ENCODE measurements at places on chromosomes 3 and 15. TPM values are rescaled to one million over a fixed set of nuclear protein-coding genes. Genes with fewer than 3 reads are reported as not detected.

GRCh38 chr3:170848292-170848917 is 21.6 kb downstream of the RPL22L1 start:
- H3K36me3 ChIP-seq = no peaks in the 10 kb centered on the region
- no peaks in the 10 kb centered on the region for H3K27me3 ChIP-seq
- H3K4me1 ChIP-seq = no peaks in the 10 kb centered on the region
- H3K4me3 ChIP-seq = no peak overlapping the region

DNA sequence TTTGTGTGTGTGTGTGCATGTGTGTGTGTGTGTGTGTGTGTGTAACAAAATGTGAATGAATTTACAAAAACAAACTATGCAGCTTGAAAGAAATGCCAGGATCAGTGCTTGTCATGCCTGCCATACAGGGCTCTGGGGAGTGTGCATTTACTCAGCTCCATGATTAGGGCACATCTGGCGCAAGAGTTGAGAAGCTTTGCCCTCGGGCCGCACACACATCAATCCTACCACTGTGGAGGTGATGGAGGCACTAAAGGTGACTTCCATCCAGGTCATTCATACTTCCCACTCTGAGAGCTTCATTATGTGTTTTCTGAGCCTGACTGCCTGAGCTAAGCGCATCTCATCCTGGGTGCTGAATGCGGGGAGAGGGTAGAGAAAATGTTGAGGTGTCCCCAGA is 72.0 kb upstream of the ZBED2 start:
- H3K36me3 ChIP-seq = no peaks in the 10 kb centered on the region
- peaks cover 3% of the 10 kb centered on the region for H3K4me1 ChIP-seq
- no peak overlapping the region for H3K27ac ChIP-seq
- no peak for DNase-seq
- no peaks in the 10 kb centered on the region for H3K27me3 ChIP-seq

The ST8SIA2 gene
- polyA plus RNA-seq = not detected

- no peaks in the 10 kb centered on the region for H3K4me1 ChIP-seq
- no peak overlapping the region for H3K27ac ChIP-seq
- DNase-seq = no peak
- H3K4me3 ChIP-seq = no peak overlapping the region
Observed at GRCh38 chr3:14236902-14237301, 58.3 kb downstream of the LSM3 start.

The SIDT1 gene
- 1.4 TPM for polyA plus RNA-seq

The NTRK3 gene
- polyA plus RNA-seq = not detected

DNA sequence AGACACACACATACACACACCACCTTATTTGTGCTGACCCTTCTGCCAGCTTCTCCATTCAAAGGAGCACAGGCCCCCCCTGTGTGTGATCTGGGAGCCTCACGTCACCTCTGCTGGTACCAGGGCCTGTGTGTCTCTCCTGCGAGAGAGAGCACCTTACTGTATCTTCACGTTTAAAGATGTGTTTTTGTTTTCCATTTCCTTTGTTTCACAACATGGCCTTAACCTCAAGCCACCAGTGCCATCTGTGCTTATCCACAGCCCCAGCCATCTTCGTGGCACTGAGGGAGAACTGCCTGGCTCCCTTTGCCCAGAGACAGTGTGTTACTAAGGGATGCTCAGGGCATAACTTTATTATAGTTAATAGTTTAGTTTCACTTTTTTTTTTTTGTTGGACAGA is 52.3 kb downstream of the ABHD2 start:
- peaks cover 77% of the 10 kb centered on the region for H3K4me1 ChIP-seq
- DNase-seq = no peak
- H3K36me3 ChIP-seq = no peaks in the 10 kb centered on the region
- H3K4me3 ChIP-seq = no peak overlapping the region
- peak overlapping the region; percentile 2 for H3K27ac ChIP-seq

DNA sequence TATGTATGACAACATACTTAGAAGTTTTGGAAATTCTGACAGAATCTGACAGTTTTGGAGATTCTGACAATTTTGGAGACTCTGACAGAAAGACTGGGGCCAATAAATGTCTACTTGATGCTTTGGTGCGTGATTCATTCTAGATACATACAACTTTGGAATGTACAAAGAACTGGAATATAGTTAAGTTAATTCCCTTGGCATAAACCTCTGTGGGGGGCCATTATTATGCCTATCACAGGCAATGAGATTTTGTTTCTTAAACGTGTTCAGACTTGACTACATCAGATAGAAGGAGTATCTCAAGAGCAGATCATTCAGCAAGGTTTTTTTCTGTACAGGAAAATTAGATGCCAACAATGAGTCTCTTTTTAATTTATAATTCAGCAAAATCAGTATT is 617.6 kb upstream of the ZNF717 start:
- H3K27ac ChIP-seq = no peak overlapping the region
- no peak overlapping the region for H3K4me3 ChIP-seq
- H3K4me1 ChIP-seq = no peaks in the 10 kb centered on the region
- H3K27me3 ChIP-seq = no peaks in the 10 kb centered on the region

The GPR160 gene
- 27.6 TPM for polyA plus RNA-seq

- H3K27ac ChIP-seq = peak overlapping the region; percentile 97
- H3K36me3 ChIP-seq = no peaks in the 10 kb centered on the region
- peak overlapping the region; percentile 80 for H3K4me3 ChIP-seq
- no peaks in the 10 kb centered on the region for H3K27me3 ChIP-seq
Observed at GRCh38 chr15:97962263-97962662, 1.8 kb downstream of the ARRDC4 start.

GRCh38 chr15:53115563-53115962 is 325.4 kb upstream of the ONECUT1 start:
- no peak for DNase-seq
- no peaks in the 10 kb centered on the region for H3K27me3 ChIP-seq
- H3K4me1 ChIP-seq = no peaks in the 10 kb centered on the region

DNA sequence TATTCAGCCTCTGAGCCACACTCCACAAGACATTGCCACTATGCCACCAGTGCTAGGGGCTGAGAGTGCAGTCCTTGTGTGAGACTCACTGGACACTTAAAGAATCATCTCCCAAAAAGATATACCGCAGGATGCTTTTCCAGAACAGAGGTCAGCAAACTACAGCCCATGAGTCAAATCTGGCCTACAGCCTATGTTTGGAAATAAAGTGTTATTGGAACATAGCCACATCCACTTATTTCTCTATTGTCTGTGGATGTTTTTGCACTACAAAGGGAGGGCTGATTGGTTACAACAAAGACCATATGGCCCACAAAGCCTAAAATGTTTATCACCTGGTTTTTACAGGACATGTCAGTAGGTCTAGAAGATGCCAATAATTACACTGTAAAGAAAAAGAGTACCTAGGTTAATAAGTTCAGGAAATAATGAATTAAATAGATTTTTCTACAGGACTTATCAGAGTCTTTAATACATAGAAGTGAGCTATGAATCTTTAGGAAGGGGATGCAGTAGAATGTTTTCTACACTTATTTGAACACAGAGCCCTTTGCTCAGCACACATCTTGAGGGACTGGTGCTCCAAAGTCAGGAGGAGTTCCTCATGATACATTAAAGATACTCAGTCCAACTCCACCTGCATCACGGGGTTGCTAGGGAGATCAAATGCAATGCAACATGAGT is 26.3 kb downstream of the SRGAP3 start:
- peaks cover 5% of the 10 kb centered on the region for H3K4me1 ChIP-seq
- H3K4me3 ChIP-seq = no peak overlapping the region
- peak; percentile 37 for DNase-seq

- peak overlapping the region; percentile 96 for H3K27ac ChIP-seq
- peaks cover 67% of the 10 kb centered on the region for H3K4me1 ChIP-seq
- DNase-seq = no peak
- H3K36me3 ChIP-seq = no peaks in the 10 kb centered on the region
- H3K27me3 ChIP-seq = no peaks in the 10 kb centered on the region
- H3K4me3 ChIP-seq = peak overlapping the region; percentile 85
Observed at GRCh38 chr15:75844629-75845335, 1.5 kb downstream of the UBE2Q2 start.

- H3K4me3 ChIP-seq = no peak overlapping the region
- no peaks in the 10 kb centered on the region for H3K4me1 ChIP-seq
- no peaks in the 10 kb centered on the region for H3K36me3 ChIP-seq
Observed at GRCh38 chr3:20935791-20936190, 749.8 kb upstream of the SGO1 start.

GRCh38 chr3:28286595-28286994 is 45.2 kb downstream of the CMC1 start:
- H3K27ac ChIP-seq = no peak overlapping the region
- H3K4me1 ChIP-seq = no peaks in the 10 kb centered on the region
- DNase-seq = no peak
- H3K4me3 ChIP-seq = no peak overlapping the region
- no peaks in the 10 kb centered on the region for H3K27me3 ChIP-seq

- H3K27me3 ChIP-seq = no peaks in the 10 kb centered on the region
- H3K4me3 ChIP-seq = no peak overlapping the region
- H3K4me1 ChIP-seq = no peaks in the 10 kb centered on the region
- no peaks in the 10 kb centered on the region for H3K36me3 ChIP-seq
- H3K27ac ChIP-seq = no peak overlapping the region
Observed at GRCh38 chr3:8220291-8220690, 281.3 kb upstream of the LMCD1 start.

- no peak overlapping the region for H3K4me3 ChIP-seq
- peak; percentile 83 for DNase-seq
- peak overlapping the region; percentile 31 for H3K27ac ChIP-seq
- H3K4me1 ChIP-seq = peaks cover 12% of the 10 kb centered on the region
Observed at GRCh38 chr15:86164232-86164898, 84.7 kb downstream of the AGBL1 start.

- H3K27ac ChIP-seq = peak overlapping the region; percentile 1
- H3K4me1 ChIP-seq = peaks cover 42% of the 10 kb centered on the region
- no peak overlapping the region for H3K4me3 ChIP-seq
- DNase-seq = no peak
- no peaks in the 10 kb centered on the region for H3K27me3 ChIP-seq
- H3K36me3 ChIP-seq = no peaks in the 10 kb centered on the region
Observed at GRCh38 chr3:56987238-56987895, 73.1 kb upstream of the SPATA12 start.

DNA sequence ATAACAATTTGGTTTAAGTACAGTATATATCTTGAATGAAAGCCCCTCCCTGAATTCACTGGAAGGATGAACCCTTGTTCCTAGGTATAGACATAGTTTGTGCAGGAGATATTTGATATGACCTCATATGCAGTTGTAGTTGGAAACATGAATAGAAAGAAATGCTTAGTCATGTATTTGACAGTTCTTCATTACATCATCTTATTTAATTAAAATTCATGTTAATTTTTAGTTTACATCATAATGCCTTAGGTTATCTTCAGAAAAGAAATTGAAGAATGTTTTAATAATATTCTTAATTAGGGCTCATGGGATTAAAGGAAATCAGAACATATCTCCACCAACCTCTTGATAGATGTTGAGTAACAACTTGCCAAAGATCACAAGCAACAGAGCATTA is 19.2 kb downstream of the SLC2A2 start:
- DNase-seq = no peak
- no peak overlapping the region for H3K27ac ChIP-seq
- H3K27me3 ChIP-seq = no peaks in the 10 kb centered on the region
- H3K36me3 ChIP-seq = no peaks in the 10 kb centered on the region
- no peaks in the 10 kb centered on the region for H3K4me1 ChIP-seq

GRCh38 chr15:58260725-58261267 is 122.6 kb downstream of the AQP9 start:
- no peak overlapping the region for H3K4me3 ChIP-seq
- no peak overlapping the region for H3K27ac ChIP-seq
- no peaks in the 10 kb centered on the region for H3K36me3 ChIP-seq
- no peaks in the 10 kb centered on the region for H3K27me3 ChIP-seq

The ZBTB20 gene
- polyA plus RNA-seq = under 0.01 TPM

The DLL4 gene
- polyA plus RNA-seq = 12.2 TPM

The LRCH3 gene
- 4.8 TPM for polyA plus RNA-seq

DNA sequence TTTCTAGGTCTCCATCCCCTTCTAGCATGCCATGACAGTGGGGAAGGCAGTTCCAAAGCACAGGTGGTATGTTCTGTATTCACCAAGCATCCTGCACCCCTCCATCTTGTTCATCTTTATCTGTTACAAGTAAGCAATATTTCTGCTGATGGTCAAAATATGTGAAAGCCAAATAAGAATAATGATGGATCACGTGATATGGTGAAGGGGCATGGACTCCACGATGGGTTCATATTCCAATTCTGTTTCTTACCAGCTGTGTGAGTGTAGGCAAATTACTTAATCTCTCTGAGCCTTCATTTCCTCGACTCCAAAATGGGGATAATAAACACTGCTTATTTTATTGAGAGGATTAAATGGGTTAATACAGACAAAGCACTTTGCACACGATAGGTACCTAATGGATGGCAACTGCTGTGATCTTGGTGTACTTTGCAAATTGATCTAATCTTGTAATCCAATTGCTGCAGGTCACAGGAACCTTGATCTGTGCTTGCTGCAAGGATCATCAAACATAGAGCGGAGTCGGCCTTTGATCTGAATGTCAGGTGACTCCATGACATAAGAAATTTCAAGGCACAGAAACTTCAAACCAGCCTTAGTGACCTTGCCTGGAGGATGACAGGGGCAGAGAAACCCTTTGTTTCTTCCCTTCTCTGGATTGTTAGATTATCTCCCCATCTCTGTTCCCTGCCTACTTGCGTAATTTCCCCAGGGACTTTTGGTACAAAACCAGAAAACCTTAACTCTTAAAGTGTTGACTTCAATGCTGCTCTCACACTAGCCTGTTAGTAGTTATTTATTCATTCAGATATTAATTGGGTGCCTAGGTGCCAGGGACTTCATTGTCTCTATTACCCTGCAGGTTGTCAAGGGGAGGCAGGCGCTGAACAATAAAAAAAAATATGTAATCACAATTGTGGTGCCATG is 25.8 kb downstream of the SIAH2 start:
- H3K27me3 ChIP-seq = no peaks in the 10 kb centered on the region
- H3K36me3 ChIP-seq = no peaks in the 10 kb centered on the region
- no peak overlapping the region for H3K27ac ChIP-seq
- H3K4me1 ChIP-seq = no peaks in the 10 kb centered on the region
- no peak for DNase-seq

DNA sequence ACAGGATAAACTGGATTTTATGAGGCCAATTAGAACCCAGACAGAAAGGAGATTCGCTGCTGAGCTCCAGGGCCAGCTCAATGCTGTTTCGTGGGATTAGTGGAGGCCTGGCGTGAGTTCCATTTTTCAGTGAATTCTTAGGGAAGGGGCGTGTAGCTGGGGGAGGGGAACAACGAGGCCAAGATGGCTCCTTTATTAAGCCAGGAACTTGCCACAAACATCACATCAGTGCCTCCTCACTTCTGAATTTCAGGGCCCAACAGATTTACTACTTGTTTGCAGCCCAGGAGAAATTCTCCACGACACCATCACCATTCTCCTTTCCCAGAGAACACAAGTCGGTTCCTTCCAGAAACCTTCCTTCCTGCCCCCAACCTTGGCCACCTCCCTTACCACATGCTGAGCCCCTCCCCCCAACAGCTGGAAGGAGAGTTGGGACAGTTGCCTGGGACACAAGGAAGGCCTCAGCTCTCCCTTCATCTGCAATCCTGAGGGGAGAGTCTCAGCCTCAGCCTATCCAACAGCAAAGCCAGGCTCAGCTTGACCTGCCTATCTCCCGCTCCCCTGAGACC is 5.8 kb downstream of the IGDCC4 start:
- H3K4me1 ChIP-seq = no peaks in the 10 kb centered on the region
- no peak overlapping the region for H3K27ac ChIP-seq
- peaks cover 52% of the 10 kb centered on the region for H3K27me3 ChIP-seq
- no peak overlapping the region for H3K4me3 ChIP-seq
- no peaks in the 10 kb centered on the region for H3K36me3 ChIP-seq

The ADCY5 gene
- 1.4 TPM for polyA plus RNA-seq

The COL6A6 gene
- polyA plus RNA-seq = not detected

All from sigmoid colon (tissue), 7 donors.